ENCODE measurements at places on chromosomes 3 and 15.

- no peak for DNase-seq
Observed at GRCh38 chr15:52783929-52784798, 6.0 kb downstream of the ONECUT1 start.

GRCh38 chr3:117281371-117281770, 571.8 kb downstream of the TUSC7 start:
- DNase-seq, result no peak

- DNase-seq, result no peak
Observed at GRCh38 chr3:153023896-153024295, 138.1 kb upstream of the RAP2B start.

- no peak for DNase-seq
Observed at GRCh38 chr3:38457111-38458003, 3.7 kb downstream of the ACVR2B start.

DNA sequence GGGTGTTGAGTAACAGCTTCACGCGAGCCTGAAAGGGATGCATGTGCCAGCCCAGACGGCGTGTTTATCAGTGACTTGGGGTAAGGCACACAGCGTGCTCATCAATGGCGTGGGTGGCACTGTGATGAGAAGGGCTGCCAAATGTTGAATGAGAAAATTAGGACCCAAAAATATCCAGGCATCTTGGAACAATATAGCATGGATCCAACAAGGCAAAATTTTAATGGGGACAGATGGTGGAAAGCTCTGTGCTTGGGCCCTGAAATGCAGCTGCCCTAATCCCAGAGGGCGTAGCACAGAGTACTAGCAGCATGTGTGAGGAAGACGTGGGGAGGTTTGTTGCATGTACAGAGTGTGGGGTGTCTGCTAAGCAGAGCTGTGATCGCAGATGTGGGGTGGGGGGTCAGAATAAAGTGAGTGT, 48.9 kb downstream of the SSUH2 start:
- DNase-seq, result no peak

DNA sequence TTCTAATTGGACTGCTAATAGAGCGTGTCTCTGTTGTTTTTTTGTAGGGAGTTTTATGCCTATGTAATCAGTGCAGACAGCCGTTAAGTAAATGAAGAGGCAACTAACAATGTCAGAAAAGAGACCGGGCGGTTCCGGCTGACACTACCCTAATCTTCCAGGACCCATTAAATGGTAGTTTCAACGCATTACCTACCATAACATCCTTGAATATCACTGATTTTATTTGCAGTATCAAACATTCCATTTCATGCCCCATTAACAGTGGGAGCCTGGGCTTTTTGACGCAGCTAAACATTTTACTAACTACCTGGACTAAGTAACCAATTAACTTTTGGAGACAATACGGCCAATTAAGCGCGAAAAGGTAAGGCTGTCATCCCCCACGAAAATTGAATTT, 832.9 kb upstream of the NR2F2 start:
- DNase-seq, result peak; percentile 70

GRCh38 chr15:78636378-78636859, 4.6 kb downstream of the CHRNB4 start:
- no peak for DNase-seq

GRCh38 chr3:113660458-113660857, 36.0 kb downstream of the USF3 start:
- no peak for DNase-seq

DNA sequence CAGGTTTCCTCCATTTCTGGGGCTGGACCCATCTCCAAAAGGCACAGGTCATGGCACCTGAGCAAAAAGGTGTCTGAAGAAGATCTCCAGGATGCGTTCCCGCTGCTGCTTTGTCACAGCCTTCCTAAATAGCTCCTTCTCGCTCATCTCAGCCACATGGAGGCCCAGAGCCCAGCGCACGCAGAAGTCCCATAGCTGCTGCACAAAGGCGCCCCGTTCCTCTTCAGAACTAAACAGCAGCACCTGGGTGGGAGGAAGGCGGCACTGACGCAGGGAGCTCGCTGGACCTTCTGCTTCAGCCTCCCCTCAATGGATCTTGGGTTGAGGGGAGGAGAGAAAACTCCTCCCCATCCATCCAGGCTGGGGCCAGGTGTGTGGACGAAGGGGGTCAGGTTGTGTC, 8.4 kb downstream of the DUOX2 start:
- DNase-seq, result no peak

GRCh38 chr3:37032961-37033360, 39.6 kb downstream of the MLH1 start:
- DNase-seq, result no peak

DNA sequence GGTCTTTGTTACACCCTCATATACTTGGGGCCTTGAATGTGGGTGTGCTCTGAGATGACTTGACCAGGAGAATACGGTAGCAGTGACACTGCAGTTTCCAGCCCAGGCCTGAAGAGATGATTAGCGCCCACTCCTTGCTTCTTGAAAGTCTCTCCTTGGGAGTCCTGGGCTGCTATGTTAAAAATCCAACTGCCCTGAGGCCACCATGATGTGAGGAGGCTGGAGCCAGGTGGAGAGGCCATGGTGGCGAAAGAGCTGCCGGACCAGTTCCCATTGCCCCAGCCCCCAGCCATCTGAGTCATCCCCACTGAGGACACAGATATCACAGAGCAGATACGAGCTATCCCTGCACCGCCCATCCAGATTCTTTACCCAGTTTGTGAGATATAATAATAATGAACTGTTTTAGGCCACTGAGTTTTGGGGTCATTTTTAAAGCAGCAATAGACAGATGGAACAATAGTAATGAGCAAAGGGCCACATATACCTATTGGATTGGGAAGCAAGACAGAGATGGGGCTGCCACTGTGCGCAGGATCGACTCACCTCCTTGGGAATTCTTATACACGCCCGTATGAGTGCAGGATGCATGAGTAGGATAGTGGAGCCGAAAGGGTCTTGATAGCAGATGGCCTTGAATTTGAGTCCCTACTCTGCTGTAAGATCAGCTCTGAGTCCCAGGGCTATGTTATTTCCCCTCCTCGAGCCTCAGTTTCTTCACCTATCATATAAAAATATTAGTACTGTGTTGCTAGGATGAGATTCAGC, 12.1 kb upstream of the GATA2 start:
- DNase-seq, result no peak

DNA sequence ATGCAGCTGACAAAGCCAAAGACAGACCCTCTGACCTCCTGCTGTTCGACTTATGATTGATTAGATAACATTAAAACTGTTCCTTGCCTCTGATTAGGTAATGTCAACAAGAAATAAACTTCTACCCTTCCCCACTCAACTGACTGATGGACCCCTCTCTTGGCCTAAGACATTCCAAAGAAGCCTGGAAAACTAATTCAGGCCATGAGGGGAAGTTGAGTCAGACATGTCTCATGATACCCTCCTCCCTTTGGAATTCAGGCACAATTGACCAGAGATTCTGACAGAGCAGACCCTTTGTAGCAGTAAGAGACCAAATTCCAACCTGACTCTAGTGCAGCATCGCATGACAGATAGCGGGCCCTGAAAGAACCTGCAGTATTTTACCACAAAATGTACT, 354.5 kb downstream of the OCA2 start:
- DNase-seq, result no peak

DNA sequence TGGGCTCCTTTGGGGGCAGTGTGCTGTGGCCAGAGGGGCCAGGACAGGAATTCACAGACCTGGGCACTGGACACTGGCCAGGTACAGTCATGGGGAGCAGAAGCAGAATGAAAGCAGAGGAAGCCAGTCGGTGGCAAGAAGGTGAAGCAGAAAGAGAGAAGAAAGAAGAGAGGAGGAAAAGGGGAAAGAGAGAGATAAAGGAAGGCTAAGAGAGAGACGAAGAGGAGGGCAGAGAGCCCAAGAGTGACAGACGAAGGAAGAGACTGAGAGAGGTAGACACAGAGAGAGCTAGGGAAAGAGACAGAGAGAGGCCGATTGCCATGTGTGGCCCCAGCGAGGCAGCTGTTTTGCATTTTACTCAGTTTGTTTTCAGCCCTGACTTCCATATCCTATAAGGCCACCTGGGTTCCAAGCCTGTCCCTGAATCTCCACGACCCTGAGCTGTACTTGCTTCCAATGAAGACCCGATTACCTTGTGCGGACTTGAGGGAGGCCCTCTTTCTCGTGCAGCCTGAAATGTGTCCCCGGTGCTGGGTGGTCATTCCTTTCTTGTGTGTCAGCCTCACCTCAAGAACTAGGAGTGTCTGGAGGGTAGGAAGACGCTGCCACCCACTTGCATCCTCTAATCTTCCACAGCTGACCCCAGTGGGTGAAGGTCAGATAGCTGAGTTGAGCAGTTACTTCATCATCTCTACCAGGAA, 73.9 kb downstream of the LSM3 start:
- no peak for DNase-seq

DNA sequence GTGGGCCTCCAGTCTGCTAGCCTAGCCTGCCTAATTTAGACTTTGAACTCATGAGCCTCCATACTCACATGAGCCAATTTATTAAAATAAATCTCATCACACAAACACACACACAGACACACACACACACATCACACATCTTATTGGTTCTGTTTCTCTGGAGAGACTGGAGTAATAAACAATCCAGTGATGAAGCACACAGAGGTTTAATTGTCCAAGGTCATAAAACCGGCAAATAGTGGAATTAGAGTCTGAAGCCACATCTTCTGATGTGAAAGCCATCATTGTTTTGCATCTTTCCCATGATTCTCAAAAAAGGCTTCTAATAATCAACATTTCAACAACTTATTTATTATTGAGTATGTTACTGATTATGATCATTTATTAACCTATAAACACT, 249.4 kb upstream of the KCNH8 start:
- DNase-seq, result no peak

DNA sequence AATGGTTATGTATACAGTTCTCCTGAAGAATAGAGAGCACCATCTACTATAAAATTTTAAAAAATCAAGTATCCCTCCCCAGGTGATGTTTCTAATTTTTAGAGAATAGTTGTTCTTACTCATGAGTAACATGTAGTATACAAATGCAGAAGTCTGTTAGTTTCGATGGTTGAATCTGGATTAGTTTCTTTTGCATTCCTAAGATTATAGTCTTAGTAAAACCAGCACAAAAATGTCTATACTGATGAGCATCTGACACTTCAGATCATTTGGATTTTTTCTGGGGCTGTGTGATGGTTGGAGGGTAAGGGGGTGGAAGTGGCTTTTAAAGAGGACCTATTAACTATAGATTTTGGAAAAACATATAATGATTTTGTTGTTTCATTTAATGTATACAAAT, 167.3 kb upstream of the SGO1 start:
- no peak for DNase-seq

DNA sequence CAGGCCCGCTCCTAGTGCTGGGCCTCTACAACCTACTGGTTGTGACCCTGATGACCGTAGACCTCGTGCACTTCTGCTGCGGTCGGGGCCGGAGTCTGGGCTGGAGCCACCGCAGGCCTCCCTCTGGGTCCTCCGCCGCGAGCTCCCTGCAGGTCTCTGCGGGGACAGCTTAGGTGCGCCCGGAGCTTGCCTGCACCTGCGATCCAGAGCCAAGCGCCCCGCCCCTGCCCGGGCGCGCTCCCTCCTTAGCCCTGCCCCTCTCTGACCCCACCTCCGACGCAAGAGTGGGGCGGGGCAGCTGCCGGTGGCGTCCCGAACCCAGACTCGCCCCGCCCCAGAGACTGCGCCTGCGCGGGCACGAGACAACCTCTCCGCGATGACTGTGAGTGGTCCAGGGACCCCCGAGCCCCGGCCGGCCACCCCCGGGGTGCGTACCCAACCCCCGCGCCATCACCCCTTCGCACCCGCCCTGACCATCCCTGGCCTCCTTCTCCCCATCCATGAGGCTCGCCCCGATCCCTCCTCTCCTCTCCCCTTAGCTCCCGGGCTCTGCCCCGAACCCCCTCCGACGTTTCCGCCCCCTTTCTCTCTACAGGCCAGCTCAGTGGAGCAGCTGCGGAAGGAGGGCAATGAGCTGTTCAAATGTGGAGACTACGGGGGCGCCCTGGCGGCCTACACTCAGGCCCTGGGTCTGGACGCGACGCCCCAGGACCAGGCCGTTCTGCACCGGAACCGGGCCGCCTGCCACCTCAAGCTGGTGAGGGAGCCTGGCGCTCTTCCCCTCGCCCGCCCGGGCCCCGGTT, at the start of gene UNC45A:
UNC45A (plus strand) TSS at position 337 of the 803 bp plus-strand sequence; CDS start at position 377, 40 bp downstream.
- peak; percentile 83 for DNase-seq

DNA sequence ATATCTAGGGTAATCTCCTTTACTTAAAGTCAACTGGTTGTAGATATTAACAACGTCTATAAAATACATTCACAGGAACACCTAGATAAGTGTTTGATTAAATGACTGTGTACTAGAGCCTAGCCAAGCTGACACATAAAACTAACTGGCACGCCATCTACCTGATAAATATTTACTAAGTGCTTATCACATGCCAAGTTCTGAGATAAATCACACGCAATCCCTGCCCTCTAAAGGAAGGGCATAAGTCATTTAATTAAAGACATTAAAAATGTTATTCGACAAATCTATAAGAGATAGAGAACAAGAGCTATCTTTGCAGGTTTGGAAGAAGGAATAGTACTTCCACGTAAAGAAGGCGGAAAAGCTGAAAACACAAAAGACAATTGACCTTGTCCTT, 11.1 kb upstream of the MB21D2 start:
- no peak for DNase-seq

- DNase-seq, result no peak
Observed at GRCh38 chr3:119237299-119237698, 3.4 kb downstream of the B4GALT4 start.
